ENCODE measurements at places on chromosomes 4 and X.

DNA sequence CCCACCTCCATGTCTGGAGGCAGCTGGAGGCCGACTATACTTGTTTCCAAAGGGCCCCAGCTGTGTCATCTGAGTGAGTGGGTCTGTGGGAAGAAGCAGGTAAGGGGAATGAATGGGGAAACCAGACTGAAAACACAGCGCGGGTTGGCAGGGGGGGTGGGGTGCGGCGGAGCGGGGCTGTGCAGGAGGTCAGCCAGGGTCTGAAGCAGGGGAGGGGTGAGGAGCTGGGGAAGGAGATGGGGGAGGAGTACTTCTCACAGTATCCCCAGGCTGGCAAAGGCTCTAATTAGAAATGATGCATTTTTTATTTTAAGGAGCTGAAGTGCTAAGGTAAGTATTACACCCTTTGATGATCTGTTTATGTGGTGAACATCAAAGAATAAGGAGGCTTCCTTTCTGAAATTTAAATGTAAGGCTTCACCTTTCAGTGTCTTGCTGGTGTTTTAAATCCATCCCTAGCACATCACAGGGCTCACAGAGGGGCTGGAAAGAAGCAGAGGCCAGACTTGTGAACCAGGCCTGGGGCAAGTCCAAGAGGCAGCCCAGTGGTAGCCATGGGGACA, 37.5 kb downstream of the SMIM20 start:
- DNase-seq, result no peak

- no peak for DNase-seq
These were observed 2192.6 kb upstream of the AGA start for GRCh38 chr4:179634862-179635261.

DNA sequence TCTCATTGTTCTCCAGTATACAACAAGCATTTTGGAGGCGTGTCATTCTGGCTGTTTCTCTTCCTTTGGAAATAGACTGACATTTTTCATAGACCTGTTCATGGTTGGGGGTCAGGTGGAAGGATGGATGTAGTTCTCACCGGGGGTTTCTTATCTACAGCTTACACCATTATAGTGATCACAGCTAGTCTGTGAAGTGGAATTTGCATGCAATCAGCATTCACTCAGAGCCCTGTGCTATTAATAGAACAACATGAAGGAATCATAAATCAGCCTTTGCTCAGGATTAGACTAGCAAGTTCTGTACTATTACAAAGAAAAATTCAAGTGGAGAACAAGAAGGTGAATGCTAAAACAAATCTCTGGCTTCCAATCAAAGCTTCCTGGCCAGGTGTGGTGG, 132.6 kb upstream of the PUDP start:
- DNase-seq, result no peak

DNA sequence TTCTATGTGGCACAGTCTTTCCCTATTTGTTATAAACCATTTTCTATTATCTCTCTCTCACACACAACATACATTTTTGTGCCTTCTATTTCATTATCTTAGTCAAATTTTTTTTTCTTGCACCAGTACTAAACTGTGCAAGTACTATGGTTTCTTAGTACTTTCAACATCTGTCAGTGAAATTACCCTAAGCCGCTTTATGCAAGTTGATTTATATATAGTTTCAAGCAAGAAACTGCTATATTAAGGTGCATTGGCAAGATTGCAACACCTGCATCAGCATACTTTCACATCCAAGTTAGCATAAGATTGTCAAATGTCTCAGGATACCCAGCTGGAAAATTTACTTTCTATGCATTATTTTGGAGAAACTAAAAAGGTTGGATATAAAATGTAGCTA, 180.2 kb upstream of the FSTL5 start:
- no peak for DNase-seq

- DNase-seq, result no peak
These were observed 58.9 kb downstream of the TLR10 start for GRCh38 chr4:38723726-38724474.

DNA sequence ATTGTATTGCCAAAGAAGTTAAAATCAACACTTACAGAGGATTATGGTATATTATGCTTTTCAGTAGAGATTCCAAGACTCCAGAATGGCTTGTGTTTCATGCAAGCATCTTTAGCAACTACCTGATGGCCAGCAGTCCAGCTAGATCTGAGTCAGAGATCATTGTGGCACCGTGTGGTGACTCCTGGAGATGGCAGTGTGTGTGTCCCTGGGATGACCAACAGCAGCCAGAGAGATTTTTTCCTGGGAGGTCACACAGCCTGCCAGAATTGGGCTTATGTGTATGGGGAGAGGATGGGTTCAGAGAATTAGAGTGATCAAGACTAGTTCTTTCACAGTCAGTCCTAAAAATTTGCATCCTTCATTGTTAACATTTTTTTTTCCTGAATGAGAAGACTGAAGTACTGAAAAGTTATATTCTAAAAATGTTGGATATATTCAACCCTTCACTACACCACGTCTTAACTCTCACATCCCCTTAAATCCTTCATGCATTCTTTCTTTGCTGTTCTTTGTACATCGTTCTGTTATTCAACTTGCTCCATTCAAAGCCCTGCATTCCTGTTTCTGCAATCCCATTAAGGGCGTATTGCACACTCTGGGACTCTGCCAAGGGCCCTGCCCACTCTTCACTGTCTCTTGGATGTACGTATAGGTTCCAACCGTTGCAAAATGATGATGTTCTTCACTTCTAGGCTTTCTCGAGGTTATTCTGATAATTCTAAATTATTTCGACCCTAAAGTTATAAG, 12.4 kb downstream of the TENM3 start:
- no peak for DNase-seq

GRCh38 chr4:92381616-92382015, 77.8 kb downstream of the GRID2 start:
- no peak for DNase-seq

GRCh38 chr4:2186133-2186864, 55.6 kb downstream of the HAUS3 start:
- DNase-seq, result no peak

DNA sequence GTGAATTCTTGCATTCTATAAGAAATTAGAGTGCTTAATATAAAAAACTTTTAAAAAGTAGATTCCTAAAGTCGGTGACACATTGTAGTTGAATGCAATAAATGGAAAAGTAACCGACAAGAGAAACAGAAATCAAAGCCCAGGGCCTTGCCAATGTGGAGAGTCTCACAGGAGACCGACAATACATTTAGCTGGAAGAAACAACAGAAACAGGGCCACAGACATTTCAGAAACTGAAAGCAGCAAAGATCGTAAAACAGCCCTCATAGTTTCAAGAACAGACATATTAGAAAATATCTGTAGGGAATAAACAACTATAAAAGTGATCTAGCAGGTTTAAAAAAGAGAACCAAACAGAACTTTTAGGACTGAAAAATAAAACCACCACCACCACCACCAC, 49.5 kb downstream of the STAP1 start:
- no peak for DNase-seq

DNA sequence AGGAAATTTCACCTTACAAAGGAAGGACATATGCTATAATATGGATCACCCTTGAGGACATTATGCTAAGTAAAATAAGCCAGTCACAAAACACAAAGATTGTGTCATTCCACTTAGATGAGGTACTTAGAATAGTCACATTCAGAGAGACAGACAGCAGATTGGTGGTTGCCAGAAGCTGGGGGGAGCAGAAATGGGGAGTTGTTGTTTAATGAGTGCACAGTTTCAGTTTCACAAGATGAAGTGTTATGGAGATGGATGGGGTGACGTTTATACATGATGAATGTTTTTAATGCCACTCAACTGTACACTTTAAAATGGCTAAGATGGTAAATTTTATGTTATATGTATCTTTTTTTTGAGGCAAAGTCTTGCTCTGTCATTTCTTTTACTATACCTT, 14.8 kb upstream of the SPON2 start:
- DNase-seq, result no peak
